ENCODE measurements at places on chromosomes 4 and X. TPM values are rescaled to one million over a fixed set of nuclear protein-coding genes. Genes with fewer than 3 reads are reported as not detected.

ASB12 gene
- not detected for total RNA-seq

ZNF518B gene
- total RNA-seq: 34.2 TPM

COPS4 gene
- 63.6 TPM for total RNA-seq

AKAP14 gene
- not detected for total RNA-seq

PABPC5 gene
- total RNA-seq: 0.44 TPM

SOX3 gene
- not detected for total RNA-seq

TCEAL6 gene
- not detected for total RNA-seq

SPARCL1 gene
- 60.4 TPM for total RNA-seq

SPACA5 gene
- total RNA-seq: not detected

TMPRSS11F gene
- total RNA-seq: not detected

TRPC3 gene
- 0.07 TPM for total RNA-seq

PRRG3 gene
- total RNA-seq: not detected

UGT2B15 gene
- total RNA-seq: not detected

BTC gene
- total RNA-seq: 0.34 TPM

CT45A3 gene
- not detected for total RNA-seq

MAGEA2B gene
- total RNA-seq: not detected

NAA11 gene
- not detected for total RNA-seq

MAP7D2 gene
- 0.40 TPM for total RNA-seq

FGF5 gene
- total RNA-seq: 0.20 TPM

FRMPD4 gene
- under 0.01 TPM for total RNA-seq

PLA2G12A gene
- 7.8 TPM for total RNA-seq

DCAF4L1 gene
- 0.30 TPM for total RNA-seq

XPNPEP2 gene
- not detected for total RNA-seq

FAM9B gene
- total RNA-seq: not detected

CABS1 gene
- not detected for total RNA-seq

FSTL5 gene
- not detected for total RNA-seq

AKAP4 gene
- total RNA-seq: not detected

TRIM60 gene
- total RNA-seq: not detected

PPEF1 gene
- not detected for total RNA-seq

MRPL1 gene
- 61.4 TPM for total RNA-seq

RTL3 gene
- 0.20 TPM for total RNA-seq

MAGEB1 gene
- total RNA-seq: not detected

NPY2R gene
- not detected for total RNA-seq

TSC22D3 gene
- total RNA-seq: 9.5 TPM

NKX6-1 gene
- not detected for total RNA-seq

AMELX gene
- not detected for total RNA-seq

SULT1B1 gene
- total RNA-seq: 3.7 TPM

TENT5D gene
- not detected for total RNA-seq

NXF2 gene
- total RNA-seq: not detected

NAAA gene
- 59.8 TPM for total RNA-seq

NOP14 gene
- 32.4 TPM for total RNA-seq

TLR3 gene
- 8.1 TPM for total RNA-seq

USP9X gene
- 51.4 TPM for total RNA-seq

CSN1S1 gene
- total RNA-seq: not detected

DKK2 gene
- total RNA-seq: not detected

FRG1 gene
- total RNA-seq: 33.9 TPM

NUDT10 gene
- 0.20 TPM for total RNA-seq

MSANTD1 gene
- 0.10 TPM for total RNA-seq

CENPE gene
- 19.4 TPM for total RNA-seq

ARSJ gene
- 27.6 TPM for total RNA-seq

MED14 gene
- total RNA-seq: 14.3 TPM

CCDC120 gene
- total RNA-seq: 1.1 TPM

LNX1 gene
- total RNA-seq: 3.0 TPM

SPANXN4 gene
- total RNA-seq: not detected

HEPH gene
- total RNA-seq: 1.5 TPM

DCAF8L2 gene
- not detected for total RNA-seq

IL21 gene
- not detected for total RNA-seq

Data from mammary microvascular endothelial cell (primary cell).